MCF 10A (cell line): ENCODE measurements at places on chromosomes 4 and X. TPM values are rescaled to one million over a fixed set of nuclear protein-coding genes. Genes with fewer than 3 reads are reported as not detected.
A peak's percentile ranks its signal among the peaks of the same experiment; 100 is the strongest.

DNA sequence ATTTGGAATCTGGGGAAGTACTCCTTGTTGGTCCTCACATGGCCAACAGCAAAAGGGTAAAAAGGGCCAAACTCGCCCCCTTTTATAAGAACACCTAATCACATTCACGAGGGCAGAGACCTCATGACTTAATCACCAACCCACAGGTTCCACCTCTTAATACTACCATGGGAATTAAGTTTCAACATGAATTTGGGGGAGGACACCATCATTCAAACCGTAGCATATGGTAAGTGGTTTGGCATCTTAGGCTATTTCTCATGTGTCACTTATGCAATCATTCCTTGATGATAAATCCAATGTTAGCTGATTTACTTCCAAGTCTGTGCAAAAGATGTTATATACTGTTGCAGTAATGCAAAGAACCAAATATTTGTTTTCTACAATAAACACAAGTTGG is 302.9 kb upstream of the FAM241A start:
- DNase-seq: peak; percentile 25

Gene PLAC8
- 2.0 and 3.3 TPM in 2 replicates for total RNA-seq

Gene GPR50
- total RNA-seq: not detected in 2 replicates

DNA sequence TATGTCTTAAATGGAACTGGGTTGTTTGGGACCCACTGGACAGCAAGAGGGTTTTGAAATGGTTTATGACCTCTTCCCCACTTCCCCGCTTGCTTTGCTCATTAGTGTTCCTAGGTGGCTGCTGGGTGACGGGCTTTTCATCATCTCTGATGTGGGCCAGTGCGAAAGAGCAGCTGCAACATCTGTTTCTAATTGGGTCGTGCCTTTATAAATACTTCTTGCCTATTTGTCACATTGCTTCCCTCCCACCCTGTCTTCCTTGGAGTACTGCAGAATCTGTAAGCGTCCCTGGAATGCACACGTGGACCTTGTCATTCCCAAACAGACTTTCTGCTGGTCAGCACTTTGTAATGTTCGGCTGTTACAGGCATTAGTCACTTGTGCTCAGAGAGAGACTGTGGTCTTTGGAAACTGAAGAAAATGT is 35.2 kb downstream of the SEPTIN11 start:
- peak; percentile 71 for DNase-seq

DNA sequence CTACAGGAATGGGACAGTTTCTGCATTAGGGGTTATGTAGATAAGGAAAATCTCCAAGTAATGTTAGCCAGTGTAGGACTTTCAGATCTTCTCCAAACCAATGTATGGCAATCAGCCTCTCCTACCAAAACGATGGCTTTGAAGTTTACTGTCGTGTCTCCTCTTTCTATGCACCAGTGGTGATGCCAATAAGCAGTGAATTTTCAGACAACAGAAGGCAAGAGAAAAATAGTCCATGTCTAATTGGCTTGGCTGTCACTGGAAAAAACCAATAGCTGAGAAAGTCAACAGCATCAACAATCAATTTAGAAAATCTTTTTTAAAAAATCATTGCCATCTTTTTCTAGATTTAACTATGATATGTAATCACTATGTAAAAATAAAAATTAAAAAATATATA is 35.0 kb downstream of the LIMCH1 start:
- no peak for DNase-seq

DNA sequence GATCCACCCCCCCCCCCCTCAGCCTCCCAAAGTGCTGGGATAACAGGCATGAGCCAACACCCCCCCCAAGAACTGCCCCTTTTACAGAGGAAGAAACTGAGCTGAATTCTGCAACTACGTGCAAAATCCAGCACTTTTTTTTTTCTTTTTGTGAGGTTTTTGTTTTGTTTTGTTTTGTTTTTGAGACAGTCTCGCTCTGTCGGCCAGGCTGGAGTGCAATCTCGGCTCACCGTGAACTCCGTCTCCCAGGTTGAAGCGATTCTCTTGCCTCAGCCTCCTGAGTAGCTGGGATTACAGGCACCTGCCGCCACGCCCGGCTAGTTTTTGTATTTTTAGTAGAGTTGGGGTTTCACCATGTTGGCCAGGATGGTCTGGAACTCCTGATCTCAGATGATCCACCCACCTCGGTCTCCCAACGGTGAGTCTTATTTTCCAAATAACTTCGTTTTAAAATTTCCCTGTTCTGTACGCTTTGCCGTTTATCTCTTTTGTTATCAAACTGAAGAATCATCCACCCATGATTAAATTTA is 4.9 kb downstream of the CRLF2 start:
- no peak for DNase-seq

DNA sequence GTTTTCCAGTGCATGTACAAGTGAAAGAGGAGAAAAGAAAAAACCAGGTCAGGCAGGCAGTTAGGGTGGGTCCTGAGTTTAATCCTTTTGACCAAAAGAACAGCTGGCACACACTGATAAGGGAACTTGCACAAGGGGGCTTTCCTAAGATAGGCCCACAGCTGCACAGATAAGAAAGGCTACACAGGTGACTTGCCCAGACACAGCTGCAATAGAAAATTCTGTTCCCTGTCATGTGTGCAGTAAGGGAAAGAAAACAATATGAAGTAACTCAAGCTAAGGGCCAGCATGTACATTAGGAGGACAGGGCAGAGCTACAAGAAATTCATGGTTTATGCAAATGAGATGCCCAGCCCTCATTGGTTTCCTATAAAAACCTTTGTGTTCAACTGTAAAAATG is 32.9 kb downstream of the LUZP4 start:
- DNase-seq: no peak

DNA sequence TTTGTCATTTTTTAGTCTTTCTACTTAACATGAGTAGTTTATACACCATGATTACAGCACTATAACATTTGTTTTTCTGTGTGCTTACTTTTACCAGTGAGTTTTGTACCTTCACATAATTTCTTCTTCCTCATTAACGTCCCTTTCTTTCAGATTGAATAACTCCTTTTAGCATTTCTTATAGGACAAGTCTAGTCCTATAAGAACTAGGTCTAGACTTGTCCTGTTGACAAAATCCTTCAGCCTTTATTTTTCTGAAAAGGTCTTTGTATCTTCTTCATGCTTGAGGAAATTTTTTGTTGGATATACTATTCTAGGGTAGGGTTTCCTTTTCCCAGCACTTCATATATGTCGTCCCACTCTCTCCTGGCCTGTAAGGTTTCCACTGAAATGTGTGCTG is 253.3 kb upstream of the ARHGAP24 start:
- DNase-seq: no peak

GRCh38 chrX:138270931-138271330 is 440.6 kb downstream of the FGF13 start:
- DNase-seq: no peak

DNA sequence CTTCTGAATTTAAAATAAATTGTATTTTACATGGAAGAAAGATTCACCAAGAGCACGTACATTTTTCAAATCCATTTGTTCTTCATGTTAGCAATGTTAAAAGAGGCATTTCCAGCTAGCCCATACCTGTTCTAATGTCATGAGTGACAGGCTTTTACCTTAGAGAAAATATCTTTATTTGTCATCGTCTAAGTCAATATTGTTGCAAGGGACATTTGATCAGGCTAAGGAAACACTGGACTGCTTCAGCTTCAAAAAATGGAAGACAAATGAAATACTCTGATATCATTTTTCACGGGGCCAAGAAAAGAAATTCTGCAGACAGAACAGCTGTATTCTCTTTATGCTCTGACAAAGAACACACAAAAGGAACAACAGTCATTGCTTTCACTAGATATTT is 207.7 kb downstream of the RCHY1 start:
- no peak for DNase-seq
